ENCODE measurements at places on chromosomes 2 and 18.

GRCh38 chr18:65352186-65352585 lies 398.6 kb upstream of the CDH7 start:
- no peak for DNase-seq

GRCh38 chr2:23566241-23567142 lies 181.5 kb downstream of the KLHL29 start:
- no peak for DNase-seq

DNA sequence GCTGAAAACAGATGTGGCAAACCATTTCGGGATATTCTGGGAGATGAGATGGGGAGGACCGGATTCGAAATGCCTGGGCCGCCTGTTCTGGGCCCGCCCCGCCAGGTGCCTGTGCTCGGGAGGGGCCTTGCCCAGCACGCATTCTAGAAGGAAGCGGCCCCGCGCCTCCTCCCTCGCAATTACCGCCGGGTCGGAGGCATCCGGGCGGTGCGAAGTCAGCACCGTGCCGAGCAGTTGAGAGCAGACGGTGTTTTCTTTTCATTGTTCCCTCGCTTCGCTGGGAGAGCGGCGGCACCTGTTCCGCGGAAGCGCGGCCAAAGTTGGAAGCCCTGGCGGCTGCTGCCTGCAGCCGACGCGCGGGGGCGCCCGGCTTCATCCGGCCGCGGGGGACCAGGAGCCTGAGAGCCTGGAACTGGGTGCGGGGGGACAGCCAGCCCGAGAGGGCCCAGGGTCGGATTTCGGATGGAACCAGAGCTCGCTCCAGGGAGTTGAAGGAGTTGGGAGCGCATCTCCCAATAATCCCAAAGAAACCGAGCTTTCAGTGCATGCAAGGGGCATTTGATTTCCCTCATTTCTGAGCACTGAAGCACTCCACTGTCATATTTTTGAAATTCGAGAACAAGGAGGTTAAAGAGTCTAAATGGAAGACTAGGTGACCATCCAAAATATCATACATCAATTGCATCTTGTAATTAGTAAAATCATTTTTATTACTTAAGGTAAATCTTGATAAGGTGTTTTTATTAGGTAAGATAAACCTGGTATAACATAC lies 241.8 kb upstream of the RAB12 start:
- DNase-seq, result no peak

DNA sequence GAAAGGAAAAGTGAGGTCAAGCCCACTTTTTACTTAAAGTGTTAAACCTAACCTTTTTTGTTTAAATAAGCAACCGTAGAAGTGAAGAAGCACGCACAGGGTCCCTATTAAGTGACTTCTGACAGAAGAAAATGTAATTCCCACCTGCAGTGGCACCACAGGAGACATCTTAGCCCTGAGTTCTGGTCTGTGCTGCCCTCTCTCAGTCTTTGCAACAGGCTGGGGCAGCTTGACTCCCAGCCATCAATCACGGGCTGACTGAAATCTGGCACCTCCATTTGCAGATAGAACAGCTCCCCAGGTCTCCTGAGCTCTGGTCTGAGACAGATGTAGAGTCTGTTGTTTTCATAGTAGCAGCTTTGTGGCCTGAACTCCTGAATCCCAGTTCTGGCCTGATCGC lies 170.0 kb downstream of the LTBP1 start:
- no peak for DNase-seq
